ENCODE measurements at places on chromosomes 3 and 15.

DNA sequence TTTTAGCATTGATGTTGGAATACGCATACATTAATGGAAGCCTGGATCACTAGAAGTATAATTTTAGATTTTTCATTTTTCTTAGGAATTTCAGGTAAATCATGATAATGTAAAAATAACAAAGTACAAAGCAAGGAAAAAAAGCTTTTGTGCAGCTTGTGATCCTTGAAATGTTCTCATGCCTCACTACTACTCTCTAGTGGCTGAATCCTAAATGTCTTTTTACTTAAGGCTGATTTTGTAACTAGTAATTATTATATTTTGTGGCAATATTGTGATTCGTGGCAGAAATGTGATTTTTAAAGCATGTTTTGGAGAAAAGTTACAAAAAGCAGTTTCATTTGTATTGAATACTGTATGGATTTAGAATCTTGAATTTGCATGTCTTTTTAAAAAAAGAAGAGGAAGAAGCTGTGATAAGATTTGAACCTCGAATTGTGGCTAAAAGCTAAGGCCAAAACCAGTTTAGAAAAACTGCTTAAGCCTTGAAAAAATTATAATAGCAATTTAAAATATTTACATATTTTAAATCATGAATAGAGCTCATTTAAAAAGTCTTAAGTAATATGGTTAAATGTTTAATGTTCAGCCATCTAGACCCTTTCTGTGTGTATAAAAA, 39.0 kb downstream of the U2SURP start:
- peak; percentile 54 for DNase-seq

- peak; percentile 86 for DNase-seq
These were observed 61.7 kb downstream of the FMN1 start for GRCh38 chr15:33132722-33133345.

GRCh38 chr3:10286596-10287295, 6.0 kb downstream of the GHRL start:
- DNase-seq = peak; percentile 73

- DNase-seq = peak; percentile 54
These were observed 163.0 kb upstream of the TMCO5A start for GRCh38 chr15:37771465-37771864.

GRCh38 chr15:79653533-79653932, 221.4 kb downstream of the MINAR1 start:
- no peak for DNase-seq

DNA sequence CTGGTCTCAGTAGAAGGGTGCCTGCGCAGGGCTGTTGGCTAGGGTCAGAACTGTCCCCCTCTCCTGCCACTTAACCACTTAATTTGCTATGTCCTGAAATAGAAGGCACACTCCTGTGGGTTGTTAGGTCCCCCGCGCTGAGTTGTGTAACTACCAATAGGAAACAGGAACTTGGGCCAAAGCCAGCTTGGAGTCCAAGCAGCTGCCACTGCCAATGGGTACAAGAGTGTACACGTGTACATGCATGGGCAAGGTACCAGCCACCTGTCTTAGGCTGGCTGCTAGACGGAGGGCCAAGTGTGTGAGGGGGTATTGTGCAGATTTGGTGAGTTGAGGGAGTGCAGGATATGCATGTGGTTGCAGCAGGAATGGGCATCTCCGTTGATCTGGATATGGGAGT, 29.7 kb upstream of the POLG start:
- DNase-seq = no peak

GRCh38 chr3:22606938-22607337, 596.2 kb upstream of the UBE2E2 start:
- peak; percentile 10 for DNase-seq

Data from foreskin fibroblast (primary cell).